GM04503 (cell line): ENCODE measurements at places on chromosomes 4 and X.
A peak's percentile ranks its signal among the peaks of the same experiment; 100 is the strongest.

DNA sequence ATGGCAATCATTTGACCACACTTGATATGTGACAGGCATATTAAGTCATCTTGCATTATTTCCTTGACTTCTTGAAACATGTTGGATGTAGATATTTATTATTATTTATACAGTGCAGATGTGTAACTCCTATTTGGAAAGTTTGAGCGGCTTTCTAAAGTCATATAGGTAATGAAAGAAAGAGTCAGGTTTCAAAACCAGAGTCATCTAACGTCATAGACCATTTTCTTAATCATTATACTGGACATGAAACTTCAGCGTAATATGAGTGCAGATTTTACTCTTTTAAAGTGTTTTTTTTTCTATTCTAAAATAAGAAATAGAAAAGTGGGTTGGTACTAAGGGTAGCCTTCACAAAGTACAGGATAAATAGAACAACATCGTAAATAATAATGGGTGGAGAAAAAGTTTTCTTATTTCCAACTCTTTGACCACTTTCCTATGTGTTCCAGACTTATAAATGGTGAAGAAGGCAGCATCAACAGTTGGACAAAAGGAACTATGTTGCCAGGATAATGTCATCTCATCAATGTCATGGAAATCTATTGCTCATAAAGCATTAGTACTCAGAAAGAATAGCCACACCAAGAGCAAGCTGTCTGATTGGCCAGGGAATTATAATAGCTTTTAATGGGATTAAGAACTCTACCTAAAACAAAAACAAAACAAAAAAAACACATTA is 108.0 kb upstream of the PCDH18 start:
- no peak for DNase-seq

GRCh38 chr4:154124539-154125255 is 335.8 kb upstream of the SFRP2 start:
- DNase-seq = peak; percentile 96

DNA sequence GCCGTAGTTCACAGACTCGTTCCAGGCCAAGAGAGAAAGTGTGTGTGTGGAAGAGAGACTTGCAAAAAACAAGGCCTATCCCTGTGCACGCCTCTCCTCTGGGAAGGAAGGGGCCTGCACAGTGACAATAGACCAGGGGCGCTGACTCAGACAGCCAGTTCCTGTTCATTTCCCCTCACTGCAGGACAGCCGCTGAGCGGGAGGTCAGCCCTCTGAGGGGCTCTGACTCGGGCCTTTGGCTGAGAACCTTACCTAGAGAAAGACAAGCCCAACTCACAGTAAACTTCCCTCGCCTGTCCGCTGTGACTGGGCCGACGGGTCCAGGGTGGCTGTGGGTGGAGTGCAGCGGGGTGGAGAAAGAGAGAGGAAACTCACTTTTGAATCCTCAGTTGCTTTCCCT is 52.1 kb downstream of the RTL5 start:
- DNase-seq = no peak

GRCh38 chr4:6002926-6003325 is 15.3 kb downstream of the C4orf50 start:
- DNase-seq = no peak

- no peak for DNase-seq
Measured at GRCh38 chrX:13069771-13070416, 25.5 kb upstream of the FAM9C start.

GRCh38 chrX:6184900-6185515 is 43.7 kb downstream of the NLGN4X start:
- DNase-seq = no peak

- no peak for DNase-seq
Measured at GRCh38 chr4:73103799-73104503, 34.4 kb upstream of the COX18 start.

DNA sequence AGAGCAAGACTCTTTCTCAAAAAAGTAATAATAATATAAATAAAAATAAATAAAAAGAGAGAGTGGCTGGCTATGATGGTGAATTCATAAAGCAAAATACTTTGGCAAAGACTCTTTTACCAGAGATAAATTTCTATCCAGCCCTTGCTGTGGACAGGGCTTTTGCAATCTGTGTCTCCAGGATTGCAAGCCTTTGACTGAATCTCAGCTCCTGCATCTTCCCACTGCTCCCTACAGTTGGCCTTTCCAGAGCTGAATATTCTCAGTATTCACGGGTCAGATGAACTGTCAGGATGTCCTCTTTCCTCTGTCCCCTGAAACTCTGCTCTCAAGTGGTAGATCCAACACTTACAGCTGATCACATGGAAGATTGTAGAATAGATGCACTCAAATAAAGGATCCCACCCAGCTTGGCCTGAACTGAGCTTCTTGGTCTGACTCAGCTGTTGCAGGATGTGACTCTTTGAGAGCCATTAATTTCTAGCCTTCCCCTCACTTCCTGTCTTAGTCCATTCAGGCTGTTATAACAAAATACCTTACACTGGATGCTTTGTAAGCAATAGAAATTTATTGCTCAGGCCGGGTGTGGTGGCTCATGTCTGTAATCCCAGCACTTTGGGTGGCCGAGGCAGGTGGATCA is 123.4 kb upstream of the GUCY1A1 start:
- peak; percentile 28 for DNase-seq

DNA sequence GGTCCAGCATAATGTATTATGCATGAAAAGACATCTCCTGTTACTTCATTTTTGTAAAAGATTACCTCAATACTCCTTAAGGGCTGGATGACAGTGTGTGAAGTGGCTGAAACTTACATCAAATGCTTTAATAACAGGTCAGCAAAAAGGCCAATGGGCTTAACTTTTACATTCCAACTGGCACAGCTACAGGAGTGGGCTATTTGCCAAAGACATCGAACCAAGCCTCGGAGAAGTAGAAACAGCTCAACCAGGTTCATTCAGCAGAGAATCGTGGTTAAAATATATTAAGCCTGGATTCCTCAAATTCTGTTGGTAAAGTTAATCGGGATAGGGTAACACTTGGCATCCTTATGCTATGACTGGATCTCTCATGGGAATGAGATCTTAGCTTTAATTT is 639.7 kb downstream of the TRIML1 start:
- DNase-seq = no peak

DNA sequence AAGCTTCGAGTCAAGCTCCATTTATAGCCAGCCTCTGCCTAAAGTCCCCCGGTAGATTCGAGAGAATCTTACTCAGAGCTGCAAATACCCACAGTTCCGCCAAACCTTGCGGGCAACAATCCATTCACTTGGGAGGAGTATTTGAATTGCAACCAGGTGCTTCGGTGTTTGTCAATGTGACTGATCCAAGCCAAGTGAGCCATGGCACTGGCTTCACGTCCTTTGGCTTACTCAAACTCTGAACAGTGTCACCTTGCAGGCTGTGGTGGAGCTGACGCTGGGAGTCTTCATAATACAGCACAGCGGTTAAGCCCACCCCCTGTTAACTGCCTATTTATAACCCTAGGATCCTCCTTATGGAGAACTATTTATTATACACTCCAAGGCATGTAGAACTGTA is 11.2 kb downstream of the CD40LG start:
- no peak for DNase-seq

GRCh38 chrX:74300869-74301268 is 3.1 kb upstream of the ZCCHC13 start:
- DNase-seq = no peak

GRCh38 chrX:46649421-46650260 is 76.1 kb downstream of the CHST7 start:
- DNase-seq = no peak

DNA sequence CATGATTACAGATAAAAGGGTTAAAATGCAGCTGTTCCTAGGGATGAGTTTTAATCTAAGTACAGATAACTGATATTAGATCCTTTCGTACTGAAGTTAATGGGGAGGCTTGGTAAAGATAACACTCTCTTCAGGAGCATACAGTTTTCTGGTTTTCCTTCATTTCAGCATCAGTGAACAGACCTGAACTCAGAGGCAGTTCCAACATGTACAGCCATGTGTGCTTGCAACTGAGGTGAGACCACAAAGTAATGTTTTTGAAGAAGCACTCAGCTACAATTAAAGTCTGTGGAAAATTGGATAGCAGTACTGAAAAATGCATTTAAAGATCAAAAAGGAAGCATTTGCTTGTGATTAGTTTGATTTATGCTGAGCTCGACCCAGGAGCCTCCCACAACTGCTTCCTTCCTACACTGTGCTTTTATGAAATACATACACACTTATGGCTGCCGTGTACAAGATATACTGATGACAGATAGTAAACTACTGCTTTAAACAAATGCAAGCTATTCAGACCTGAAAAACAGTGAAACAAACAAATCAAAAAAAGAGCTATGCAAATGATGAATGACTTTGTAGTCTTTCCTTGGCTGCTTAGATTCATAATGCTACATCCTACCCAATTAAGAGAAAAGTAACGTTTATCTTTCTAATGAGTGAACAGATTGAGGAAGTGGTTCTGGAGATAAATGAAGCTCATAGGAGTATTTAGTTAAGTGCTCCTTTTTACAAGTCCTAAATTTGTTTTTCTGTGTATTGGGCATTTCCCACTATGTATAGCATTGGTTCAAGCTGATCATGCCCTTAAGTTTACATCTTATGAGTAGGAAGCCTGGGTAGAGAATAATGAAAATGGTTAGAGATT is 68.4 kb downstream of the PDLIM5 start:
- no peak for DNase-seq

DNA sequence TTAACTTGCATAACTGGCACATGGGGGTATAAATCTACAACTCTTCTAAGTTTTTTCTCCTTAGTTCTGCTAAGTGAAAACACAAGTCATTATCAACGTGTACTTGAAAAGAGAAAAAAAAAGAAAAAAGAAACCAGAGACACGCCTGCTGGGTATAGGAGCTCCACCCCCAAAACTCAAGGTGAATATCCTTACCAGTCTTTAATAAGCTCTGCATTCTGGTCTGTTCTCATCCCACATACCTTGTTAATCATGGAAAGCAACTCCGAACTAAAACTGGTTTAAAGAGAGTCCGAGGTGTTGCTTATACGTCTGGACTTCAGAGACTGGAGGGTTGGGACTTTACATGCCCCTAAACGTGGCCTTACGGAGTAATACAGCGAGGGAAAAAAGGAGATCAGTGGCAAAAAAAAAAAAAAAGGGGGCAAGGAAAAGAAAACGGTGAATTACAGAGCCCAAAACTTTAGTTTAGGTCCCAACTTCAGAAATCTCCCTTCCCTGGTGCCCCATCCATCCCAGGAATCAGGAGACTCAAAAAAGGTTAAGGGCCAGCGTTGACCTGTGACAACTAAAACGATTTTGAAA is 1.0 kb downstream of the PGRMC2 start:
- peak; percentile 39 for DNase-seq

GRCh38 chr4:143369552-143369951 is 32.9 kb downstream of the GAB1 start:
- DNase-seq = no peak

DNA sequence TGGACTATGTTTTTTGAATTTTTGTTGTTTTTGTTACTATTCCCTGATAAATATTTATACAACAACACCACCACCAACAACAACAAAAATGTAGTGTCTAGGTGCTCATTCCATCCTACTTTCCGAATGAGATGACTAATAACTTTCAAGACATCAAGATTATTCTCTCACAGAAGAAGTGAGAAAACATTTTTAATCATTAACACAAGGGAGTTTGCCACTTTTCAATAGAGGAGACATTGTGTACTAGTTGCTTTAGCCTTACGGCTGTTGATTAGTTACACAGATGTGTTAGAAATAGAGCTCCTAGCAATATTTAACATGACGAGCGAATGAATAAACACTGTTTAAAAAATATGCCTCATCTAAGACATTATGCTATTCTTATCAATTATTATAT is 898.8 kb downstream of the C4orf33 start:
- no peak for DNase-seq

DNA sequence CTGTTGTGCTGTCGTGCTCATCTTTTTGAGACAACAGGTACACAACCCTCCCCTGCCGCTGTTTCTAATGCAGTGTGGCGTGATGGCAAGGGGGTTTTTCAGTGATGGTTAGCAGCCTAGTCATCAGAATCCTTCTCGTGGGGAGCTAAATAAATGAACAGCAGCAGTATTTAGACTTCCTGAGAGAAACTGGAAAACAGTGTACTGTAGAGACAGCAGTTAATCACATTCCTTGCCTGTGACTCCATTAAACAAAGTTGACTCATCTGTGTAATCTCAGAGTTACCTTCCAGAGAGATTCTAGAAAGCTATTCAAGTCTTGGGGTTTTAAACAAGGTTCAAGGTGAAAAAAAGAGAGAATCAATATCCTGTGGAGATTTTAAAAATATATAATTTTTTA is 1753.2 kb upstream of the PCDH7 start:
- no peak for DNase-seq

DNA sequence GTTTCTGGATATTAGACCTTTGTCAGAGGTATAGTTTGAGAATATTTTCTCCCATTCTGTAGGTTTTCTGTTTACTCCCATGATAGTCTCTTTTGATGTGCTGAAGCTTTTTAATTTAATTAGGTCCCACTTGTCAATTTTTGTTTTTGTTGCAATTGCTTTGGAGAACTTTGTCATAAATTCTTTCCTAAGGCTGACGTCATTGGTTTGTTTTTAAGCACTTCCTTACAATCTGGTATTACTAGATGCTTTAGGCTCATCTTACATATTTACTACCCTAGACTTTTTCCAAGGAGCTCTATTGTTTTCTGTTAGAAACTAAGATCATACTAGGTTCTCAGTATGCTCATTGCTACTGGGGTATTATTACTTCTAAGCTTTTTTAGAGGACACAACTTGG is 806.3 kb downstream of the PDHA2 start:
- no peak for DNase-seq

DNA sequence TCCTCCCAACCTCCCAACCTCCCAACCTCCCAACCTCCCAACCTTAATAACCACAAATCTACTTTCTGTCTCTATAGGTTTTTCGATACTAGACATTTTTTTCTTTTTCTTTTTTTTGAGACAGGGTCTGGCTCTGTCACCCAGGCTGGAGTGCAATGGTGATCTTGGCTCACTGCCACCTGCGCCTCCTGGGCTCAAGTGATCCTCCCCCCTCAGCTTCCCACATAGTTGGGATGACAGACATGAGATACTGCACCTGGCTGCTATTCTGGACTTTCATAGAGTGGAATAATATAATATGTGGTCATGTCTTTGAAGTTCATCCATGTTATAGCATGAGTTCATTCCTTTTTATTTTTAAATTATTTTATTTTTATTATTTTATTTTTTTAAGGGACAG is 39.5 kb upstream of the ZFX start:
- no peak for DNase-seq

DNA sequence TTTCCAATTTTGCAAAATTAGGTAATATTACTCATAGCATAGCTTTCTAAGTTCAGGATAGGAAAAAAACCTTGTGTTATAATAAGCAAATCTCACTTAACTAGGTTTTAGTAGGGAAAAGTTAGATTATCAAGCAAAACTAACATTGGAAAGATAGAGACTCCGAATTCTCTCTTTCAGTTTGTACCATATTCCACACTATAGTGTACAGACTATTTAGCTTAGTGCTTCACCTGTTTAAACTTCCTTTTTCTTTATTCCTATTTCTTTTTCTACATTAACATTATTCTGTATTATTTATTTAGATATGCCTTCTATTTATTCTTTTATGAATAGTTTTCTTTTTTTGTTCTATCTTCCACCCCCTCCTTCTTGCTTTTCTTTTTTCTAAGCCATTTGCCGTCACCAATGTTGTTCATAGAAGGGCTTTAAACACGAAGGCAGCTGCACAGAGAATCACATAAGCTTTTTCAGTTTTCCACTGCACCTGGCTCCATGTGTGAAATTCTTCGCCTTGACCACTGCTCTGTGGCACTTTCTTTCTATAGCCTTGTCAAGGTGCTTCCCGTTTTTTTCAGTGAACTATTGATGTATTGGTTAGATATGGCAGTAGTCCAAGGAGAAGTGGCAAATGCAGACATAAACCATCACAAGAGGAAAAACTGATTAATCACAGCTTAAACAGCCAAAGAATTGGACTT is 8.5 kb downstream of the PCDH10 start:
- DNase-seq = no peak

- DNase-seq = no peak
Measured at GRCh38 chr4:70533211-70533610, 14.8 kb downstream of the AMTN start.
